Naive thymus-derived CD4-positive, alpha-beta T cell (primary cell): ENCODE measurements at places on chromosomes 2 and 18.

GRCh38 chr2:68819556-68819955 lies 51.6 kb downstream of the BMP10 start:
- DNase-seq, result no peak

- DNase-seq, result no peak
Measured at GRCh38 chr18:9817725-9818422, 67.9 kb upstream of the TXNDC2 start.

DNA sequence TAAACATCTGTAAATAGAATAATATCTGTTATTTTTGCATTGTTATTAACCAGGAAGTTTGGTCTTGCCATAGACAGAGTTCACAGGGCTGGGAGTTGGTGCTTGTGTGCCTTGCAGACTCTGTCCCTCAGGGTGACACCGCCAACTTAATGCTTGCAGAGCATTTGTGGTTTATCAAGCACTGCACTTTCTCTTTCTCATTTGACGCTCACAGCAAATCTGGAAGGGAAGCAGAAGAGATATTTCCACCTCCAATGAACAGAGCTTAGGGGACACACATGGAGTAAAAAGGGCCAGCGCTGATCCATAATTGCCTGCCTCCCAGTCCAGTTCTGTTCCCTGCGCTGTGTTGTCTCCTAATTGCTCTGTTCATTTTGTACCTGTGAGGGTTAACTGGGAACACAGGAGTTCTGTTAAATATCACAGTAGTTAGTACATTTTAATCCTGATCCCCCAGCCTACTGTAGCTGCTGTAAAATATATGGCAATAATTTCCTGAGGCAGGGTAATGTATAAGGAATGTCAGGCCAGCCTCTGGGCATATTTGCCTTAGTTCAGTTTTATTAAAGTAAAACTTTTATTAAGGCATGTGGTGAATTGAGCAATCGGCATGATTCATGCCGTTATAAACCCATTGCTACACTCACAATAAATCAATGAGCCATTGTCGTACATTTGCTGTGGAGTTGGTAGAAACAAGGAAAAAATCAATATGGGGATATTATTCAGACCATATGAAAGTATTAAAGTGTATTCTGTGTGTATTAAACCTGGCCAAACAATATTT lies 182.5 kb upstream of the OSR1 start:
- DNase-seq, result no peak

DNA sequence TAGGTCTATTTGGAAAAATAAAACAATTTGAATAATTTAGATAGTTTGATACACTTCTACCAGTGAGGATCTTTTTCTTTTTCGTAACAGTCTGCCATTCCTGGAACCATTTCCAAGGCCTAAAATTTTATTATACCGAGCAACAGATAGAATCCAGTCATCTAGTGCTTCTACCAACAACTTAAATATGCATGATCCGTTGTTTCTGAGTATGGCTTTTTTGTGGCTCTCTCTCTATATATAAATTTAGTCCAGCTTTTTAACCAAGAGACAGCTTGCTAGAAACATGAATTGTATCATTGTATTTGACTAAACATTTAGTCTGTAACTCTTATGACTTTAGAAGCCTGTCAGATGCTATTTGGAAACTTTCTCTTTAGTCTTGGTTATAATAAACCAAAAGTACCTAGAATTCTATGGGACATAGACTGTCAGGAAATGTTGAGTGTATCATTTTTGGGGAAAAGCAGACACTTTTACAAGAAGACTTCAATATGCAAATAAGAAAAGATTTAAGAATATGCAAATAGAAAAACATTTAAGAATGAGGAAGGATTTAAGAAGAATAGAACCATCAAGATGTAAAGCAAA lies 161.4 kb downstream of the ZEB2 start:
- no peak for DNase-seq

GRCh38 chr2:218282173-218282991 lies 9.9 kb downstream of the TMBIM1 start:
- DNase-seq, result no peak

DNA sequence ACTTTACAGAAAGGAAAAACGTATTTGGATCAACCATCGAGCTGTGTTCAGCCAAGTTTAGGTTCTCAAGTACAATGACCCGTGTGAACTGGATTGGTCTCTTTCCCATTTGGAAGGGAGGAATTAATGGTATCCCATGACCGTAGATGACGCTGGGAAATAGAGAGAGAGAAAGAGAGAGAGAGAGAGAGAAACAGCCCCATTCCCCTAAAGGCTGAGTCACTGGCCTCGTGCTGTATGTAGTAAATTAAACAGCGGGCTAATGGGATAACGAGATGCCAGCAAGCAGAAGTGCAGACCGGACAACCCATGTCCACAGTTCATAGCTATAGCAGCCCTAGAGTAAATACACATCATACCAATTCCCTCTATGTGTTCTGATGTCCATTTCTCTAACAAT lies 99.6 kb downstream of the BCL11A start:
- no peak for DNase-seq

DNA sequence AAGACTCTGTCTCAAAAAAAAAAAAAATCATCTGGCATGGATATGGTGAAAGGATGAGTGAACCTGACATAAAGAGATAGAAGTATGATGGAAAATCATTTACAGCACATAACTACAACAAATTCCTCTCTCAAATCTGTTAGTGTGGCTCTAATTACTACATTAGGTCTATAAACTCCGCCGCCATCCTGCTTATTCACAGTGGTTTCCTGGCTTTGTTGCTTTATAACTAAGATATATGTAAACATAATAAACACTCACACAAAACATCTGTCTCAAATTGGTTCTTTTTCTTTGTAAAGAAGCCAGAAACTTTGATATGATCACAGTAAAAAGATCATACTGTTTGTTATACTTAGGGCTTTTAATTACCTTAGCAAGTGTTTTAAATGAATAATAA lies 412.6 kb upstream of the FAM98A start:
- no peak for DNase-seq

- peak; percentile 68 for DNase-seq
Measured at GRCh38 chr2:24359129-24360049, 947 bp downstream of the ITSN2 start.

GRCh38 chr2:122055521-122055931 lies 300.1 kb downstream of the TSN start:
- DNase-seq, result no peak

DNA sequence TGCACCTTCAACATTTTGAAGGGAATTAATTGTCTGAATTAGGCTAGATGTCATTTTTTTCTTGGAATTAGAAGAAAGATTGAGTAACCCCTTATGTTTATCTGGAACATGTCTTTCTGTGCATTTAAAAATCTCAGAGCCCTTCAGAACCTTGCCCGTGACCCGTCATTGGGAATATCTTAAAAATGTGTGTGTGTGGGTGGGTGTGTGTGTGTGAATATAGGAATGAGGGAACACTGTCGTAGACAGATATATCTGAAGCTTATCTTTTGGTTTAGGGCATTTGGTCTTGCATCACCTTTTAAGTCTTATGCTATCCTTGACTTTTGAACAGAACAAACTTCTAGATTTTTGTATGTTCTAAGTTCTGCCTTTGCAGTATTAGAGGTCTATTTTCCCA lies 13.5 kb upstream of the IL1RL1 start:
- no peak for DNase-seq

DNA sequence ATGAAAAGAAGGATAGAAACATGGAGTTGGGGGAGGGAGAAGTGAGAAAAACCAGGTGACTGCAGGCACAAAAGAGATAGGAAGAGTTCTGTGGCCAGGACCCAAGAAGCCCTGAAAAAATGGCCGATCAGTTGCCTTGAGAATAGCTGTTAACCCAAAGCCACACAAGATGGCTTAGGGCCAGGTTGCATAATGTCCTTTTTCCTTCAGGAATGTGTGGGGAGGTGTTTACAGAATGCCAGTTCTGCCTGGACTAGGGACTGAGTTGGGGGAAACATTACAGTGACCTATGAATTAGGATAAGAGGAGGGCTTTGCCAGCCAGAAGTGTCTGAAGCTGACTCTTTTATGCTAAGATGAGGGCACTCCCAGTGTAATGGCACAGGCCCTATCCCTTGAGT lies 17.1 kb downstream of the FAM110C start:
- no peak for DNase-seq

- DNase-seq, result no peak
Measured at GRCh38 chr2:234399451-234400246, 97.2 kb downstream of the ARL4C start.
